ENCODE measurements at places on chromosomes 13 and 19.

DNA sequence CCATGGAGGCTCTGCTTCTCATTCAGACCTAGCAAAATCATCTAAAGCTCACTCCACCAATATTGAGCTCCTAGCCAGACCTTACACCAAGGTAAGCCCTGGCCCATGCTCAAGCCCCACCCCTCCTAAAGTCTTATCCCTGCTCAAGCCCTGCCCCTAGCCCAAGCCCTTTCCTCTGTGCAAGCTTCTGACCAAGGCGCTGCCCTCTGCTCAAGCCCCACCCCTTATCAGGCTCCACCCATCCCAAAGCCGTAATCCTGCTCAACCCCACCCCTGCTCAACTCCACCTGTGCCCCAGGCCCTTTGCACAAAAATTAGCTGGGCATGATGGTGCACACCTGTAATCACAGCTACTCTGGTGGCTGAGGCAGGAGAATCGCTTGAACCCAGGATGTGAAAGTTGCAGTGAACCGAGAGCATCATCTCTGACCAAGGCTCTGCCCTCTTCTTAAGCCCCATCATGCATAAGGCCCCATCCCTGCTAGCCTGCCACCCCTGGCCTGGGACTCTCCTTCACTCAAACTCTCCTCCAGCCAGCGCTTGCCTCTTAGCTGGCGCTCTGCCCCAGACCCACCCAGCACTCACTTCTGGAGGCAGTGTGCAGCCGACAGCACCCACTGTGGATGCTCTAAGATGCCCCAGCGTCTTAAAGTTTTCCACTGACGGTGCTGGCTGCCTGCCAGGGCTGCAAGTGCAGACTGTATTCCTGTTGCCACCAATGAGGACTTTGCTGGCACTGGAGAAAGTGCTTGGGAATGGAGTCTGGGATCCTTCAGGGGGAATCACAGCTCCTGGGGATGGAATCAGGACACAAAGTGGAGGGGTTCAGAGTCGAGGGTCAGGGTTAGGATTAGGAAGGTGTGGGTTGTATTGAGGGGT is 16.5 kb downstream of the KLK4 start:
- DNase-seq, result no peak

DNA sequence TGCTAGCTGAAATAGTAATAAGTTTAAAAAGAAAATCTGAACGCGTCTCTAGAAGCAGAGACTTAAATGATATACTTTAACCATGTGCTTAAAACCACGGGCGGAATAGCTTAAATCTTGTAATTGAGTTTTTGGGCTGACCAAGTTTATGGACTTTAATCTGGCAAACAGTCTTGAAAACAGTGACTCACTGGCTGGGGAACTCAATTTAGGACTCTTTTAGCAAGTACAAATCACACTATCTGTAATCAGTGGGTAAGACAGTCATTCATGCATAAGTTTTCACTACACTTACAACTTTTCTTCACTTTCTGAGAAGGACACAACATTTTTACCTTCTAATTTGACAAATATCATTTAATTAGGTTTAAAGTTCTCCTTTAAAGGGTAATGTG is 26.8 kb downstream of the ZNF627 start:
- DNase-seq, result no peak

DNA sequence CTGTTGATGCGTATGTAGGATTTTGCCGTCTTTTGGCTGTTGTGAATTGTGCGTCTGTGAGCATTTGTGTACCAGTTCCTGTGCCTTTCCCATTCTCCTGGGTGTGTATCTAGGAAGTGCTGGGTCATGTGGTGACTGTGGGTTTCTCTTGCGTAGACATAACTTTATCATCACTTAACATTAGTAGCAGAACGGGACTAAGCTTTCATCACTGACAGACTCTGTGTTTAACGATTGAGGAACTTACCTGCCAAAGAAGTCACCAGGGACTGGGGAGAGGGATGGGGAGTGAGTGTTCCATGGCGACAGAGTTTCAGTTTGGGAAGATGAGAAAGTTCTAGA is 15.0 kb downstream of the FZR1 start:
- DNase-seq, result no peak

DNA sequence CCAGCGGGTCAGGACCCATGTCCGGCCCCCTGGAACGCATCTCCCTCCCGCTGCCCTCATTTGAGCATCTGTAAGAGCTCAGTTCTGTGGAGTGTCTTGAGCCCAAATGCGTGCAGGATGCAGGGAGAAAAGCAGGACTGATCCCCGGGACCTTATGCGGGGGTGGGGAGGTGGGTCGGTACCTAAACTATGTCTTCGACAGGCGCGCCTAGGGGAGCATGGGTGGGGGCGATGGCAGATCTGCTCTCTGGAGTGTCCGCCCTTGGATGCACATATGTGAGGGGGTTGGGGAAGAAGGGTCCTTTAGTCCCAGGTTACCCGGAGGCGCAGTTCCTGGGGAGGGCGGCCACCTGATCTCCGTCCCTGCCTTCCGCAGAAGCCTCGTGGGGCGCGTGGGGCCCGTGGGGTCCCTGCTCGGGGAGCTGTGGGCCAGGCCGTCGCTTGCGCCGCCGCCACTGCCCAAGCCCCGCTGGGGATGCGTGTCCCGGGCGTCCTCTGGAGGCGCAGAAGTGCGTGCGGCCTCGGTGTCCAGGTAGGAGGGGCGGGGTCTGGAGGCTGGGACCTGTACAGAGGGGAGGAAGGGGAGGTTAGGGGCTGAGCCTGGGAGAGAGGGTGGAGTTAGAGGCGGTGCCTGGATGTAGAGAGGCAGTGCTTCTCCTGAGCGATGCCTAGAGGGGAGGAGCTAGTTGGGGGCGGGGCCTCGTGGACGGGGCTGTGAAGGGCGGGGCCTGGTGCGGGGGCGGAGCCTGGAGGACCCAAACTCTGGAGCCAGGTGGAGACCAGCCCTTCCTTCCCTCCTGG is 2.9 kb downstream of the CILP2 start:
- DNase-seq, result no peak

DNA sequence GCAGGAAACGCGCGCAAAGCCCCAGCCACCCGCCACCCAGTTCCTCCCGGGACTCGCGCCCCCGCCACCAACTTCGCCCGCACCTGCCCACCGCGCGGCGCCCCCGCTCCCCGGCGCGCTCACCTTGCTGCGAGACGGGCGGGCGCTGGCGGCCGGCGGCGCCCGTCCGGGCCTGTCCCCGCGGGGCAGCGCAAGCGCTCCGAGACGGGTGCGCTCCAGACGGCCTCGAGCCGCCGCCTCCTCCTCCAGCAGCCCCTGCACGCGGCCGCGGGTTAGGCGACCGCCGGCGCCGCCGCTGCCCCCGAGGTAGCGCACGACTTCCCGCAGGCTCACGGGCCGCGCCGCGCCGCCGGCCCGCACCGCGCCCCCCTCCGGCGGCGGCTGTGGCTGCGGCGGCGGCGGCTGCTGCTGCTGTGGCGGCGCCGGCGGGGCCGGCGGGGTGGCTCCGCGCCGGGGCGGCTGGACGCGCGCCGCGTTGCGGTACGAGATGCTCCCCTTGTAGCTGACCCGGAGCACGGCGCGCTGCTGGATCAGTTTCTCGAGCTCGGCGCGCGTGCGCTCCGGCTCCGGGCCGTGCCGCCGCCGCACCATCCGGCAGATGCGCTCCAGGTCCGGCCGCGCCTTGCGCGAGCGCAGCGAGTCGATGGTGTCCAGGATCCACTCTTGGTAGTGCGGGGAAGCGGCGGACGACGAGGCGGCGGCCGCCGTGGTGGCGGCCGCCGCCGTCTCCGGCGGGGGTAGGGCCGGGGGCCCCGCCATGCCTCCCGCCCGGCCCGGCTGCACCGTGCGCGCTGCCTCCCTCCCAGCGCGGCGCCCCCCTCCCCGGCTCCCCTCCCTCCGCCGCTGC is 666 bp downstream of the SAMD1 start:
- peak; percentile 34 for DNase-seq

Data from HTR-8/SVneo (cell line).